ENCODE measurements at places on chromosomes 12 and 14.

- DNase-seq, result no peak
These were observed 243.1 kb upstream of the PWP1 start for GRCh38 chr12:107442326-107442987.

DNA sequence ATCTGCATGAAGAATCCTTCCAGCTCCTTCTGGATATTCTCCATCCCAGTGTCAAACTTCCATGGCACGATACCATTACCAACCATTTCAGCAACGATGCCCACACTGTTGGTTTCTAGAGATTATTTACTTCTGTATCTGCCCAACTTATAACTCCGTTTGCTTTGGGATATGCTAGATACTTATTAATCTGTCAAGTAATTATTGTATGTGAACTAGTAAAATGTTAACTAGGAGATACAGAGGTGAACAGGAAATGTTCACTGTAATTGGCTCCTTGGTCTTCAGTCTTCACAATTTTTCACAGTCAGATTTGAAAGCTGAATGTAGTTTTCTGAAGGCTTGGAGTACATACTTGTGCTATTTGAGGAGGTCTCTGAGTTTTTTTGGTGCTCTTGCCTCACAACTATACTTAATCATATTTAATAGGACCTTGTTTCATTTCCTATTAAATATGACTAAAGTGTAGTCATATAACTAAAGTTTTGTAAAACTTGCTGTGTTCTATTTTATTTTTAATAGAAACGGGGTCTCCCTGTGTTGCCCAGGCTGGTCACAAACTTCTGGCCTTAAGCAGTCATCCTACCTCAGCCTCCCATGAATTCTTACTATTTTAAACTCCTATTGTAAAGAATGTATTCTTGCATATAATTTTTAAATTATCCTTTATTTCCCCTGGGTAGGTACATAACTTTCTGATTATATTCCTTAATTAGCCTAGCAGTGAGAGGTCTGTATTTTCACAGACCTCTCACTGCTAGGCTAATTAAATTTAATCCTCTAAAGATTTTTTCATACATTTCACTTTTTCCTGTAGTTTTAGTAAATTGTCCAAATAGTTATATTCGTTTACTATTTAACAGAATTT lies 79.7 kb downstream of the FGD4 start:
- DNase-seq, result no peak

DNA sequence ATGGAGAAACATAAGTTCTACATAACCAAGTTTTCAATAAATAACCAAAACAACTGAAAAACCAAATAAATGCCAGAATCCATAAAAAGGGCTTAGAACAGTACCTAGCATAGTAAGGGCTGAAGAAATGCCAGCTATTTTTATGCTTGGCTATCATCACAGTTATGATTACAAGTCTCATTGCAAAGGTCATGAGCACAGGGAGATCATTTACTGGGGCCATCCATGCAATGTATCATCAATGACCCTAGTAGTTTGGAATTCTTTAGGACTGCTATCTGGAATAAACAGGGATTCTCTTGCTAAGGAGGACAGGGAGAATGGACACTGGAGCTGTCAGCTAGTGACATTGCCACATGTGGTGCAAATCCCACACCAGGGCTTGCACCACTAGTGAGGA lies 92.5 kb upstream of the NAP1L1 start:
- no peak for DNase-seq

GRCh38 chr14:91332171-91332985 lies 85.2 kb downstream of the CCDC88C start:
- DNase-seq, result no peak

DNA sequence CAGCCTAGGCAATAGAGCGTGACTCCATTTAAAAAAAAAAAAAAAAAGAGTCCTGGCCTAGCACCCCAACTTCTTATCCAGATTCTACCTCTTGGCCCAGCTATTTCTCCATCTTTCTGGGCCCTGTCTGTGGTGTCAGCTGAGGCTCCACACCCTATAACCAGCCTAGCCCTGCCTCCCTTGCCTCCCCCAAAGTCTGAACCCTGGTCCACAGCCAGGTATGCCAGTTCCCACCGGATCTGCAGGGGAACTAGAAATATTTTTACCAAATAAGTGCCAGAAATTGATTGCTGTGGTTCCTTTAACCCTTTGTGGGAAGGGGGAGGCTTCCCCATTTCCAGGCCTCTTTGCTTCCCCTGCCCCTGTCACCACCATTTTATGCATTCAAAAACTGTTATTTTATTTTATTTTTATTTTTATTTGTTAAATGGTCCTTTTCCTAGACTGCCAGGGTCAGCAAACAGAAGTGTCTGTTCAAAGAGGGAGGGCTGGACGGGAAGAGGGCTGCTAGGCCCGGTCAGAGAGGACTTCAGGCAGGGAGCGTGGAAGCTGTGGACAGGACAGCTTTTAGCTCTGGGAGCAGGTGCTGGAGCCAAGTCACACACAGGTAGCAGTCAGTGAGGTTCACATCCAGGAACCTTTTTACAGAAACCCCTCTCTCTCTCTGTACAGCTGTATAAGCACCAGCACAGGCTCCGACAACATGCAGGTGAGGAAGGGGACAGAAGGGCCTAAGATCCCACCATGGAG lies 23.2 kb downstream of the TTC9 start:
- DNase-seq, result no peak

- DNase-seq, result no peak
These were observed 55.9 kb downstream of the LRP6 start for GRCh38 chr12:12210983-12211382.

DNA sequence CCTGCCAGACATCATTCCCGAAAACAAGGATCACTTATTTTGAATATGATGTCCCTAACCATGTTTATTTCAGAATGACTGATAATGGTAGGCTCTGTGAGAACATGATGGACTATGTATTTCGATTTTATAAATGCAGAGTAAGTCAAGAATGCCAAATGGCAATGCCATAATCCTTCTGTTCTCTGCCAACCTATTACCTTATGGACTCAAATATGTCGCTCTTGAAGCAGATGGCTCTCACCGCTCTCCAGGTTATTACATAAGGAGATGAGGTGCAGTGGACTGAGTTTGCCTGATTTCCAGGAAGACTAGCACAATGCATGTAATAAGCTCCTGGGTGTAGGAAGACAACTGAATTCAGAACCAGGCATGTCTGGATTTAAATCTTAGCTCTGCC lies 227.2 kb downstream of the BTG1 start:
- DNase-seq, result no peak

DNA sequence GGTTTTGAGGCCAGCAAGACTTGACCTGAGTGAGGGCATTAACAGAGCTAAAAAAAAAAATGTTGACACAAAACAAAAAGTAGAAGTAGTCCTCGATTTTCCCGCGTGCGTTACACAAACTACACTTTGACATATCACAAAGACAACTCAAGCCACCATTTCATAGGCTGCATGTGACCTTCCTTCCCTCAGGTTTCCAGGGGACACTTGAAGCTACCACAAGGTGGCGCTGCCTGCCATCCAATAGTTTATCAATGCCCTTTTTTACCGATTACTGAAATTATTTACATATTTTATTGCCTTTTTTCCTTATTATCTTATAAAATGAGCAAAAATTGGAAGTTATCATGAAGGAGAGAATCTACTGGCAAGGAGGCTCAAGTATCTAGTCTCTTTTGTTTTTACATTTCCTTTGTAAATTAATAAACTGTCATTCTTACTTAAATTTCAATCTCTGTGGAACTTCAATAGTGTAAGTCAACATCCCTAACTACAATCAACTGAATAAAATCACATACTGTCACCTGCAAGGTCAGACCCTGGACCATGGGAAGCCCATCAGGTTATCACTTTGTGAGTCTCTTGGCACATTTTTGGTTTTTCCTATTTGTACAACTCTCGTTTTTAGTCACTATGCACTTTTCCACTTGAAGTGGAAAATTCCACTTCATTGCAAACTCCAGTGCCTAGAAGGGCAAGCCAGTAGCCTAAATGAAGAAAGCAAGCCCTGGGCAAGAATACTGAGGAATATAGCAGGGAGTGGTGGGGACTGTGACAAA lies 84.6 kb upstream of the CPSF6 start:
- DNase-seq, result peak; percentile 49

DNA sequence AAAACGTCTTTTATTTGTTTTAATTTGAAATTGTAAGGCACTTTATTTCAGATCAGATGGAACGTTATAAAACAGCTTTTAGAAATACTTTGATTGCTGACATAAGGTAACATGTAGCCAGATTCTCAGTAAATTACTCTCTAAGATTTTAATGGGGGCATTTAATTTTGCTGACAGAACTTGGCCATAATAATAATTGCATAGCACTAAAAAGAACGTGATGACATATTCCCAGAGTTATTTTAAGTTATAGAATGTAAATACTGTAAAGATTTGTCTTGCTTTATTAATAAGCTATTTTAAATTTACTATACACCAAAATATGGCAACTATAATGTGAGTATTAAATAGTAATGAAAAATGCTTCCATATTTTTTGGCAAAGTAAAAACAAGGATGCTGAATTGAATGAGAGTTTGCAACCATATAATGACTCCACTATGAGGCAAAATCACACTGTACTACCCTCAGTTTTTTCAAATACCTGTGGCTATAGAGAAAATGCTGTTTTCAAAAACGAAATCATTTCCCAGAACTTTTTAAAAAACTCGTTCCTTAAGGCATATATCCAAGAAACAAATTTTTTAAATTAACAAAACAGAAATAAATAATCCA lies 876 bp downstream of the LUM start:
- no peak for DNase-seq

GRCh38 chr14:66610154-66610563 lies 102.2 kb downstream of the GPHN start:
- DNase-seq, result no peak

GRCh38 chr12:115096588-115097397 lies 412.8 kb upstream of the TBX3 start:
- DNase-seq, result no peak

DNA sequence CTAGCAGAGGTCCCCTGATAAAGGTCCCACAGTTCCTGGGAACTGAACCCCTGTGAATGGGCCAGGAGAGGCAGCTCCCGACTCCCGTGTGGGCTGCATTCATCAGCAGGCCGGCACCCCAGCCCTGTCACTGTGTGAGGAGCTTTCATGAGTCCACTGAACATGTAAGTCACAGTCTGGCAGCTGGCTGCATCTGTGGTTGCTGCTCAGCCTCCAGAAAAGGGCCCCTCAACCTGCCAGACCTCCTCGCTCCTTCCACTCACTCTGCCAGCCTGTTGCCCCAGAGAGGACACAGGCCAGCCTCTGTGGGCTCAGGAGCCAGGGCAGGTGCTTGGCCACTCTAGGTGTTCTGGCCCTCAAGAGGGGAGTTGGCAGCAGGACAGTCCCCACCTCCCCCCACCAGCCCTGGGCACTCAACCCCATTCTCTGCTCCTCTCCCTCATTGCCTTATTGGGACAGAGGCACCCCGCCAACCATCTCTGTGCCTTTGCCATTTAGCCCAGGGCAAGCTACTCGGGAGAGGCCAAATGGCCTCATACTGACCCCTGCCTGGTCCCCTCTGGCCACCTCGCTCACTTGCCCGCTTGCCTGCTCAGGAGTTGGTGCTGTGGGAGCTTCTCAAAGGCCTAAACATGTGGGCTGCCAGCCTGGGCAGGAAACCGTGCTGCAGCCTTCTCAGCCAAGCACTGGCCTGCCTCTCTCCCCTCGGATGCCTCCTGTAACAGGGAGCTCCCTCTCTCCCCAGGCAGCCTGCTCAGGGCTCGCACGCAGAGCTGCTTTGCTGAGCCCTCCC lies 1.9 kb downstream of the RTL1 start:
- DNase-seq, result no peak

GRCh38 chr12:50557421-50557820 lies 52.6 kb downstream of the DIP2B start:
- no peak for DNase-seq

DNA sequence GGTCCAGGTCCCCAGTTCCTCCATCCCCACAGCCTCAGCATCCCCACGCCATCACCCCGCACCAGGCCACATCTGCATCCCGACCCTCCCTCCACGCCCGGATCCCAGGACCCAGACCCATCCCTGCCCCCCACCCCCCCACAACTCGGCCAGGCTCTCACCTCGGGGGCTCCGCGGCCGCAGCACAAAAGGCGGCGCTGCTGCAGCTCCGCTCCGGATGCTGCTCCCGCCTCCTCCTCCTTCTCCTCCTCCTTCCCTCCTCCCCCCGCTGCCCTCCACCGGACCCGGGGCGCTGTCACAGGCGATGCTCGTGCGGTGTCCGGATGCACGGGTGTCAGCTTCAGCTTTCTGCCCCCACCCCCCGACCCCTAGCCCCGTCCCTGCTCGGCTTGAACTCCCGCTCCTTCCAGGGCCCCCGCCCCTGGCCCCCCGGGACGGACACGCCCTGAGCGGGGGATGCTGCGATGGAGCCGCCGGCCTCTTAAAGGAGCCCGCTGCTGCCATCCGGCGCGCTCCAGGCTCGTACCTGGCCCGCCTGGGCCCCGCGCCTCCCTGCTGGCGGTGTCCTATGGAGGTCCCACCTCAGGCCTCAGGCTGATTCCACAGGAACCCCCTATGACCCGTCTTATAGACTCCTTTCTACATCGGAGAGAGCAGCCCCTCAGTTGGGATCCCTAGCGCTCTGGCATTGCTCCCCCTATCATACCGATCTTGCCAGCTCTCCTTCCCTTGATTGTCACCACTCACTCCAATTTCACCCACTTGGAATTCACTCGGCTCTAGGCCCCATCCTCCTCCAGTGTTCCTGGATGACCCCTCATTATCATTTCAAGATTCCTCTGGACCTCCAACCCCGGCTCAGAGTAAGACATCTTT lies at the start of gene MAP3K12:
TSS of gene MAP3K12 (minus strand) at position 193 of the 876 bp plus-strand sequence. CDS start 12,067 bp downstream, outside the sequence.
- DNase-seq, result peak; percentile 12

GRCh38 chr12:44875954-44876543 lies at the start of gene NELL2:
TSS of gene NELL2 (minus strand) at chr12:44876315. CDS start at chr12:44875869, 446 bp downstream.
- peak; percentile 22 for DNase-seq

- DNase-seq, result peak; percentile 55
These were observed 2.7 kb upstream of the TSPAN31 start for GRCh38 chr12:57741844-57742738.

DNA sequence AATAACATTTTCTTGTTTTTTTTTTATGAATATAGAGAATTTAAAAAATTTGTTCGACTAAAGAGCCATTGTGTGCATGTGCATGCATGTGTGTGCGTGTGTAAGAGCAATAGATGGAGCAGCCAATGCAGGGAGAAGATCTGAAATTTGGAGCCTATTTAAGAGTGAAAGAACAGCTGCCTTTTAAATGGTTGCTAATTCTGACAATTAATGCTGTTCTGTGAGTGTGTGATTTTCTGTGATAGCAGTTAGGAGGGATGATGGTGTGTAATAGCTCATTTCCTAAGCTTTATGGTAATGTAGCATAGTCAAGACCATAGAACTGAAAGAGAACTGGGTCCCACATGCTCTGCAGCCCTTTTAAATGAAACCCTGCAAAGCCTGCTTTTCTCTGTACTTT lies 137.9 kb downstream of the NRXN3 start:
- no peak for DNase-seq

GRCh38 chr12:42421844-42422779 lies 96.1 kb downstream of the PPHLN1 start:
- no peak for DNase-seq

GRCh38 chr12:127620735-127621355 lies 646.1 kb upstream of the TMEM132C start:
- no peak for DNase-seq

- DNase-seq, result peak; percentile 1
These were observed 27.6 kb upstream of the ETV6 start for GRCh38 chr12:11621797-11622423.
